ENCODE measurements at places on chromosomes 3 and 15. TPM values are rescaled to one million over a fixed set of nuclear protein-coding genes. Genes with fewer than 3 reads are reported as not detected.

- DNase-seq: no peak
Observed at GRCh38 chr3:24037971-24038370, 92.9 kb downstream of the NR1D2 start.

DNA sequence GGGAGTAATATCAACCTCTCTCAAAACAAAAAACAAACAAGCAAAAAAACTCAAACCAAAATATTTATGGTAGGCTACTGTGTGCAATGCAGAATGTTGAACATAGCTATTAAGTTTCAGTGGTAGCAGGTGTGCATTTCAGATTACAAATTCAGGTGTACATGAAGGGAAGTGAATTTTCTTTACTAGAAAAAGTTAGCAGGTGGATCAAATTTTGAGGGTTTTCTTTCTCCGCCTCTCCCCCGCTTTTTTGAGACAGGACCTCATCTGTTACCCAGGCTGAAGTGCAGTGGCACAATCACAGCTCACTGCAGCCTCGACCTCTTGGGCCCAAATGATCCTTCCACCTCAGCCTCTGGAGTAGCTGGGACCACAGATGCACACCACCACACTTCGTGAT is 109.7 kb upstream of the GOLIM4 start:
- DNase-seq: no peak

Gene MORC1
- total RNA-seq: not detected

DNA sequence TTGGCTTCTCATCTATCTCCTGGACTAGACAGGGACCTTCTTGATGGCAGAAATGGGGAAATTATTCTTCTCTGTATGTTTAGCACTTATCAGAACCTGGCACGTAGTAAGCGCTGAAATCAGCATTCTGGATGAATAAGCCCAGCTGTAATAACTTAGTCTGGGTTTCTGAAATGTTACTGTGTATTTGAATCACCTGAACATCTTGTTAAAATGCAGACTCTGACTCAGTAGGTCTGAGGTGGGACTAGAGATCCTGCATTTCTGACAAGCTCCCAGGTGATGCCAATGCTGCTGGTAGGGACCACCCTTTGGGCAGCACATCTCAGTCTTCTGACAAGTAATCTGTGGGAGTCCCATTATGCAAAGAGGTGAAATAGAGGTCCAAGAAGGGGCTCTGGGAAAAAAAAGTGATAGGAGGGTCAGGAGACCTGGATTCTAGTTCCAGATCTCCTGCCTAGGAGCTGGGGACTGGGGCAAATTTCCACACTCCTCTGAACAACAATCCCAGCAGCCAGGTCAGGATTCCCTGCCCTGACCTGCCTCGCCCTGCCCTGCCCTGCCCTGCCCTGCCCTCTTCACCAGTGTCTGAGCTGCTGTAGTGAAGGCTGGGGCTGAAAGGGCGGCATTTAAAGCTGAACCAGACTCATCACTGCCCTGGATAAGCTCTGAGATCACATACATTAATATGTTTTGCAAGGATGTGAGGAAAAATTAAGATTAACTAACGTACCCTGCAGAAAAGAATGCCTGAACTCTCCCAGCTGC is 17.2 kb upstream of the SLC6A11 start:
- no peak for DNase-seq

Gene GNAT1
- not detected for total RNA-seq

Gene HLTF
- 36.8 TPM for total RNA-seq

Gene ZNF80
- total RNA-seq: not detected

- DNase-seq: no peak
Observed at GRCh38 chr3:163159306-163159705, 1662.7 kb downstream of the OTOL1 start.

Gene CPNE9
- 0.29 TPM for total RNA-seq

Gene TNK2
- 97.6 TPM for total RNA-seq

Gene MEIS2
- total RNA-seq: 74.8 TPM

Gene SMAD6
- 17.4 TPM for total RNA-seq

GRCh38 chr3:111915905-111916304 is 56.8 kb downstream of the PHLDB2 start:
- DNase-seq: no peak

GRCh38 chr3:134682196-134682880 is 31.5 kb upstream of the KY start:
- DNase-seq: no peak

Gene CSK
- 61.6 TPM for total RNA-seq

Gene EOMES
- 0.16 TPM for total RNA-seq

Gene PAQR9
- total RNA-seq: not detected

GRCh38 chr3:100269410-100270214 is 8.8 kb downstream of the TBC1D23 start:
- no peak for DNase-seq

Gene HGD
- 0.36 TPM for total RNA-seq

Gene LINGO1
- total RNA-seq: 1.7 TPM

Gene ARGFX
- total RNA-seq: not detected

GRCh38 chr3:10550705-10551104 is 45.3 kb upstream of the ATP2B2 start:
- peak; percentile 7 for DNase-seq

- DNase-seq: peak; percentile 32
Observed at GRCh38 chr15:70566989-70567388, 196.4 kb downstream of the UACA start.
